ENCODE measurements at places on chromosomes 2 and 18. TPM values are rescaled to one million over a fixed set of nuclear protein-coding genes. Genes with fewer than 3 reads are reported as not detected.

KLHL41 gene
- 0.90 TPM for total RNA-seq

ANKRD23 gene
- 6.1 TPM for total RNA-seq

CASP10 gene
- total RNA-seq: 21.4 TPM

ROCK2 gene
- total RNA-seq: 61.4 TPM

ESPNL gene
- total RNA-seq: 2.1 TPM

CROCC2 gene
- total RNA-seq: 0.44 TPM

NCKAP5 gene
- total RNA-seq: 2.7 TPM

ACKR3 gene
- total RNA-seq: 32.4 TPM
